ENCODE measurements at places on chromosomes 6 and 20. TPM values are rescaled to one million over a fixed set of nuclear protein-coding genes. Genes with fewer than 3 reads are reported as not detected.

Gene DLK2
- total RNA-seq, result 8.5 TPM

Gene ADGRB3
- total RNA-seq, result 165 TPM

Gene TNFRSF6B
- 1.3 TPM for total RNA-seq

Gene PPP1R3G
- 1.3 TPM for total RNA-seq

Gene C6orf118
- 23.5 TPM for total RNA-seq

Gene MAPK13
- 3.4 TPM for total RNA-seq

Gene PDRG1
- 5.6 TPM for total RNA-seq

Gene WFDC2
- total RNA-seq, result 4.4 TPM

Gene TENT5A
- total RNA-seq, result 2.2 TPM

Gene HAO1
- total RNA-seq, result not detected

Gene FOXQ1
- total RNA-seq, result 1.9 TPM

Gene STX16
- 94.8 TPM for total RNA-seq

Gene MEP1A
- not detected for total RNA-seq

Gene CCDC170
- 2.8 TPM for total RNA-seq

Gene NR2E1
- 13.5 TPM for total RNA-seq

Gene OLIG3
- total RNA-seq, result not detected

Gene ERVFRD-1
- total RNA-seq, result not detected

Gene FAXC
- total RNA-seq, result 54.1 TPM

Gene HNF4A
- not detected for total RNA-seq

Gene SLC13A3
- total RNA-seq, result 13.1 TPM

Gene CARMIL1
- 34.7 TPM for total RNA-seq

Gene SIRPB1
- 1.3 TPM for total RNA-seq

Gene SLC17A3
- not detected for total RNA-seq

Gene HRH3
- 0.31 TPM for total RNA-seq

Gene MYL9
- total RNA-seq, result not detected

Gene ELOVL2
- total RNA-seq, result 45.7 TPM

Gene LY86
- total RNA-seq, result 1.3 TPM

Gene TTBK1
- 26.3 TPM for total RNA-seq

Gene TRDN
- total RNA-seq, result not detected

Gene HMGN3
- 58.8 TPM for total RNA-seq

Gene PTCRA
- total RNA-seq, result not detected

Gene THBS2
- 8.5 TPM for total RNA-seq

Gene RPP21
- 28.8 TPM for total RNA-seq

Gene SRC
- 34.4 TPM for total RNA-seq

Gene OR12D3
- not detected for total RNA-seq

Gene KPNA5
- total RNA-seq, result 34.4 TPM

Gene SMIM29
- total RNA-seq, result 19.7 TPM

Gene DCDC2
- 1.3 TPM for total RNA-seq

Gene CALHM4
- total RNA-seq, result not detected

Gene HLA-DOB
- not detected for total RNA-seq

Gene MYMX
- total RNA-seq, result not detected

Gene ENPP5
- total RNA-seq, result 5.0 TPM

Gene TMC2
- 7.5 TPM for total RNA-seq

Gene GCM1
- not detected for total RNA-seq

Gene PTP4A1
- total RNA-seq, result 87.6 TPM

Gene LST1
- total RNA-seq, result not detected

Gene ACTL10
- 1.6 TPM for total RNA-seq

Gene CRISP3
- total RNA-seq, result not detected

Gene SEMG1
- not detected for total RNA-seq
